C1 segment of cervical spinal cord (tissue), 14 donors: ENCODE measurements at places on chromosomes 16 and 17.

DNA sequence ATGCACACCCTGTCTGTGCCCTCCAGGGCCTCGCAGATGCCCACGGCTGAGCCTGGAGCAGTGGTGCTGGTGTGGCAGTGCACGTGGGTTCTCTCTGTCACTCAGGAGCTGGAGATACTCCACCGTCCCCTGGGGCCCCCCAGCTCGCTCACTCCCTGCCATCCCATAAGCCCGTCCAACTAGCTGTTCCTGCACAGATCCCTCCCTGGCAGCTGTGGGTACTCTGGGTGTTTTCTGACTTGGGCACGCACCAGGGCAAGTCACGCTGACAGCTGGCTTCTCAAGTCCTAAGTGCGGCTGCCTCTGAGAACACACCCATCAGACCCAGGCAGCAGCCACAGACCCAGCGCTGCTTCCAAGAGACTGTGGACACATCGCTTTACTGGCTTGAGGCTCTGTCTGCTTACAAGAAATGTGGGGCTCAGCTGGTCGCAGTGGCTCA is 25.4 kb upstream of the ITGB4 start:
- peak; percentile 63 for DNase-seq

DNA sequence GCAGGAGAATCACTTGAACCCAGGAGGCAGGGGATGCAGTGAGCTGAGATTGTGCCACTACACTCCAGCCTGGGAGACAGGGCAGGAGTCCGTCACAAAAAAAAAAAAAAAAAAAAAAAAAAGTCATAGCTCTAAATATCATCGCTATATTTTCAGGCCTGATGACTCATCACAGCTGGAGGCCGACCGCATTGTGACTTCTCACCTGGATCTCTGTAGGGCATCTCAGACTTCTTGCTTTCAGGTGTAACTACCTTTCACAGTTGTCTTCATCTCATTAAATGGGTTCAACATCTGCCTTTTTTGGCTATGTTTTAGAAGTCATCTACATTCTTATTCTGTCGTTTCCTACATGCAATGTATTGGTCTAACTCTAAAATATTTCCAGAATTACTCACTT is 353.1 kb upstream of the MON1B start:
- DNase-seq: no peak

- no peak for DNase-seq
Measured at GRCh38 chr17:68427575-68427974, 29.7 kb downstream of the WIPI1 start.

DNA sequence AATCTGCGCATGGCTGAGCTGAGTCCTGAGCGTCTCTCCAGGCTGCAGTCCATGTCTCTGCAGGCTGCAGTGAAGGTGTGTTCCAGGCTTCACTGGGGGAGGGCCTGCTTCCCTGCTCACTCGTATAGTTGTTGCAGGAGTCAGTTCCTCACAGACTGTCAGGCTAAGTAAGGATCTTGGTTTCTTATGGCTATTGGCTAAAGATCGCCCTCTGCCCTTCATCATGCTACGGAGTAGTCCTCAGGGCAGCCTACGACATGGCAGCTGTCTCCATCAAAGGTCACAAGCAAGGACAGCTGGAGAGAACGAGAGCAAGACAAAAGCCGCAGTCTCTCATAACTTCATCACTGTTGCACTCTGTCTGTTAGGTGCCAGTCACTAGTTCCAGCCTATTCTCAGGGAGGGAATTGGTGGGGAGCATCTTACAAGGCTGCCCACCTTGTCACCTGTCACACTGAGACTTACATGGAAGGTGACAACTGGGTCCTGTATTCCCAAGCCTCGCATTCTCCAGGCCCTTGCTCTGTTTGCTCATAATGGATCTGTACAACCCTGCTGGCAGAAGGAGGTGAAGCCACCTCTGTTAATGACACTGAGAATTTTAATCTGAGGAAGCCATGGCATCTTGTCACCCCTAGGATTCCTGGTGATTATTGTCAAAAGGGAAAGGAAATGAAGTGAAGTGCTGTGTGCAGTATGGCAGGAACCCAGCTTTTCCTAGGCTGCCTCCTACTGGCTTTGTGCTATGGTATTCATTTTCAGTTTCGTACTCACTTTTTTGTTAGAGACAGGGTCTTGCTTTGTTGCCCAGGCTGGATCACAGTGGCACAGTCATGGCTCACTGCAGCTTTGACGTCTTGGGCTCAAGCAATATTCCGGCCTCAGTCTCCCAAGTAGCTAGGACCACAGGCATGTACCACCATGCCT is 43.4 kb downstream of the MFSD11 start:
- no peak for DNase-seq

- DNase-seq: no peak
Measured at GRCh38 chr17:7290685-7291084, 3.8 kb downstream of the YBX2 start.

GRCh38 chr17:37283414-37283961 is 92.3 kb upstream of the C17orf78 start:
- no peak for DNase-seq

DNA sequence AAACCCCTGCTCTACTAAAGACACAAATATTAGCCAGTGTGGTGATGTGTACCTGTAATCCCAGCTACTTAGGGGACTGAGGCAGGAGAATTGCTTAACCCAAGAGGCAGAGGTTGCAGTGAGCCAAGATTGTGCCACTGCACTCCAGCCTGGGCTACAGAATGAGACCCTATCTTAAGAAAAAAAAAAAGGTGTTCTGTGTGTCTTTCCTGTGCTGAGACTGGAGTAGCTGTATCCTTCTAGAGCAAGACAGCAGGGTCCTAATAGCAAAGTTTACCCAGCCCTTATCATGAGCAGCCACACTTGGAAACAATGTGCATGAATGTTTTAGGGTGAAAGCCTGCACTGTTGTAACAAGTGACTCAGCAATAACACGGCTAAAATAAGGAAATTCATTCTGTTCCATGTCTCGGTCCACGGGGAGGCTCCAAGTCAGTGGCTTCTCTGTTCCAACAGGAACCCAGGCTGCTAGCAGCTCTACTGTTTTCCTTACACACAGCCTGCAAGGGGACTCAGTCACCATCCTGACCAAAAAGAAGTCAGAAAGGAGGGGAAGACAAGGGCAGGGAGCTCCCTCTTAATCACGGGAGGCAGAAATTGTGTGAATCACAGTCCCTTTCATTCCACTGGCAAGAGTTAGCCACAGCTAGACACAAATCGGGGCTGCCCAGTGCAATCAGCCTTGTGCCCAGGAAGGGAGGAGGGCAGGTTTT is 7.1 kb upstream of the SLC5A11 start:
- peak; percentile 65 for DNase-seq

DNA sequence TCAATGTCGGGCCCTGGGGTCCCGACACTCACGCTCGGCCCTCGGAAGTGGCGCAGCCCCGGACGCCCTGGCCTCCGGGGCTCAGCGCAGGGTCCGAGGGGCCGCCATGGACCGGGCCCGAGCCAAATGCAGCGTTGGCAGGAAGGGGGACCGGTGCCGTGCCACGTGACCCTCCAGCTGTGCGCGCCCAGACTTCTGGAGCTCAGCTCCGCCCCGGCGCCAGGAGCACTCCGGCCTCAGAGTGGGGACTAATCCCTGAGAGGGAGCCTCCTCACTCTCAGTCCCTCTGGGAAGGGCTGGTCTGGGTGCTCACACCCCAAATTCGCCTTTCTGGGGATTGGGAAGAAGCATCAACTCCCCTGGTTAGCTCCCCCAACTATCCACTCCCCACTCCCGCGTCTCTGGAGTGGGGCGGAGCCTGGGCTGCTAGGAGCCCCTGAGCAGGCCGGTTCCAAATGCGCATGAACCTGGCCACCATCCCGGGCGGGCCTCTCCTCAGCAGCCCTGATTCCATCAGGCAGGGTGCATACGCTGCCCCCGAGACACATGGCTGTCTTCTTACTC is at the start of gene B3GNT9:
TSS of gene B3GNT9 (minus strand) at position 166 of the 564 bp plus-strand sequence. CDS start 513 bp downstream, outside the sequence.
- DNase-seq: peak; percentile 24

- DNase-seq: no peak
Measured at GRCh38 chr16:6247775-6248174, 1084.9 kb upstream of the RBFOX1 start.
